ENCODE measurements at places on chromosomes 13 and 19.
A peak's percentile ranks its signal among the peaks of the same experiment; 100 is the strongest.

- DNase-seq: no peak
Observed at GRCh38 chr13:94339116-94339687, 140.3 kb downstream of the DCT start.

- DNase-seq: peak; percentile 26
Observed at GRCh38 chr19:29942404-29943261, 594 bp downstream of the URI1 start.

GRCh38 chr13:41463838-41464602 lies 6.7 kb downstream of the RGCC start:
- DNase-seq: no peak

DNA sequence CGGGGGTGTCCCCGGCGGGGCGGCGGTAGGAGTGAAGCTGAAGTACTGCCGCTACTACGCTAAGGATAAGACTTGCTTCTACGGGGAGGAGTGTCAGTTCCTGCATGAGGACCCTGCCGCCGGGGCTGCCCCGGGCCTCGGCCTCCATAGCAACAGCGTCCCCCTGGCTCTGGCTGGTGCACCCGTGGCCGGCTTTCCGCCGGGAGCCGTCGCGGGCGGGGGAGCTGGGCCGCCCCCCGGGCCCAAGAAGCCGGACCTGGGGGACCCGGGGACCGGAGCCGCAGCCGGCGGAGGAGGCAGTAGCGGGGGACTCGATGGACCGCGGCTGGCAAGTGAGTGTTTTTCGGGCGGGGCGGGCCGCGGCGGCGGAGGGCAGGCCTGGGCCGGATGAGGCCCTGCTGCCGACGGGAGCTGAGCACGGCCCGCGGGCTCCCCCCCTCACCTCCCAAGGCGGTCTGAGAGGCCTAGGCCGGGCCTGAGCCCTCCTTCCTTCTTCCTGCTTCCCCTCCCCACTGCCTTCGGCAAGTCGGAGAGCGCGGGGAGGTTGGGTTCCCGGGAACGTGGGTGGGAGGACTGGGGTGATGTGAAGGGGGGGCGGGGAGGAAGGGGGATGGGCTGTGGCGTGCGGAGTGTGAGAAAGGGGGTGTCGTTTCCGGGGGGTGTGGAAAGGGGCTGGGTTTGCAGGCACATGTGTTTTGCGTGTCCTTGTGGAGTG lies 568 bp downstream of the PAN3 start:
- DNase-seq: peak; percentile 78

DNA sequence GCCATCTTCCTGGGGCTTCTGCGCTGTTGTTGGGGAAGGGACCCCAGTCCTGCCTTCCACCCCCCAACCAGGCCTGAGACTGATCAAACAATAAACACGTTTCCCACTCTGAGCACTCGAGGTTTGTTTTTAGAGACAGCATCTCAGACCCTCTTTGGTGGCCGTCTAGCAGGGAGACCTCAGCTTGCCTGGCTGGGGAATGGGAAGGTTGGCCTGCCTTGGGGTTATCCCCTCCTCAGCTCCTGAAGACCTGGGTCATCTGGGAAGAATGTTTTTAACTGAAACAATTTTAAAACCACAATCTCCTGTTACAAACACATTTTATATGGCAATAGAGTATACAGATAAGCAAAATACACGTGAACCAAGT lies 2.0 kb downstream of the ZNF581 start:
- no peak for DNase-seq

- DNase-seq: no peak
Observed at GRCh38 chr19:44190020-44190419, 22.3 kb upstream of the ZNF227 start.

- no peak for DNase-seq
Observed at GRCh38 chr13:41327994-41328790, 17.1 kb downstream of the NAA16 start.

DNA sequence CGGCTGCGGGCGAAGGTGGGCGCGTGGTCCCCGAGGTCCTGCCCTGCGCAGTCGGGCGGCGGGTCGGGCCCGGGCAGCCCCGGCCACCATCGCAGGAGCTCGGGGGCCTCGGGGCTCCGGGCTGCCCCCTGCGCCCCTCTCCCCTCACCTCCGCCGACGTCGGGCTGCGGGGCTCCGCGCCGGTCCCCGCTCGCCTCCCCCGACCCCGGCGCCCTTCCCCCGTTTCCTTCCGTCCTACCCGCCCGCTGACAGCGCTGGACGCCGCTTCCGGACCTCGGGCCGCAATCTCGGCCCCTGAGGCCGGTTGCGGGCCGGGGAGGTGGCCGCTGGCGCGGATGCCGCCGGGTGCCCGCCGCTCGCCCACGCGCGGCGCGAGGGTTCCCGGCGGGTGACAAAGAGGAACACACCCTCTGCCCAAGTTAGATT lies 720 bp downstream of the FARP1 start:
- no peak for DNase-seq

DNA sequence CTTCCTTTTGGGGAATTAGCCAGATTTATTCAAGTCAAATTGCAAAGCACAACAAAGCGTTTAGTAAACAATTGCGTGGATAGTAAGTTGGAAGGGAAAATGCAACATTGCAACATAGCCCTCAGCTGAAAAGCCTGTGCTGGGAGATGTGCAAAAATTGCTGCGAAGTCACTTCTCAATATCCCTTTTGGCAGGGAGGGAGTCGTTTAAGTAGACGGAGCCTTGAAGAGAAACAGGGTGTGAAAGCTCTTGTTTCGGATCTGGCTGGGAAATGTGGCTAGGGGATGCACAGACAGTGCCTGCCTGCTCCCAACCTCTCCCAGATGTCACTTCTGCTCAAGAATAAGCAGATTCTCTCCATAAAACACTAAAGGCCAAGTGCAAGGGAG lies 56.8 kb downstream of the SLC7A1 start:
- DNase-seq: no peak

DNA sequence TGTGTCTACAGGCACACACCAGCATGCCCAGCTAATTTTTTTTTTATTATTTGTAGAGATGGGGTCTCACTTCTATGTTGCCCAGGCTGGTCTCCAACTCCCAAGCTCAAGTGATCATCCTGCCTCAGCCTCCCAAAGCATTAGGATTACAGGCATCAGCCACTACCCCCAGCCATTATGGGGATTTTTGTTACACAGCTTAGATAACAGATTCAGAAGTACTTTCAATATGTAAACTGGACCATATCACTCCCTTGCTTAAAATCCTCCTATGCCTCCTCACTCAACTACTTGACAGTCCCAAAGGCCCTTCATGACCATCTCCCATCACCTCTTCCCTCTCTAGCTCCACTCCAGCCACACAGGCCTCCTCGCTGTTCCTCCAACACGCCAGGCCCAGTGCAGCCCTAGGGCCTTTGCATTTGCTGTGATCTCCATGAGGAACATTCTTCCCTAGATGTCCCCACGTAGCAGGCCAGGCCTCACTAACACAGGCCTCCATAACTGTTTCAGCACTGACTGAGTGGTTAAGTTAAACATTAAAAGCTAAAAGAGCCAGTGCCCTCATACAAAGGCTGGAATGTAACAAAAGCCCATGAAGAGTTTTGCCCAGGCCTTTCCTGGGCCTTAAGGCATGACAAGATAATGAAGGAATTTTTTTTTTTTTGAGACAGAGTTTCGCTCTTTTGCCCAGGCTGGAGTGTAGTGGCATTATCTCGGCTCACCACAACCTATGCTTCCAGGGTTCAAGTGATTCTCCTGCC lies 2.5 kb downstream of the DOHH start:
- no peak for DNase-seq

GRCh38 chr19:19461306-19461670 lies 54.1 kb downstream of the TSSK6 start:
- DNase-seq: no peak

GRCh38 chr13:100563779-100564178 lies 24.8 kb downstream of the GGACT start:
- DNase-seq: no peak

- no peak for DNase-seq
Observed at GRCh38 chr13:22032905-22033304, 362.0 kb downstream of the FGF9 start.

DNA sequence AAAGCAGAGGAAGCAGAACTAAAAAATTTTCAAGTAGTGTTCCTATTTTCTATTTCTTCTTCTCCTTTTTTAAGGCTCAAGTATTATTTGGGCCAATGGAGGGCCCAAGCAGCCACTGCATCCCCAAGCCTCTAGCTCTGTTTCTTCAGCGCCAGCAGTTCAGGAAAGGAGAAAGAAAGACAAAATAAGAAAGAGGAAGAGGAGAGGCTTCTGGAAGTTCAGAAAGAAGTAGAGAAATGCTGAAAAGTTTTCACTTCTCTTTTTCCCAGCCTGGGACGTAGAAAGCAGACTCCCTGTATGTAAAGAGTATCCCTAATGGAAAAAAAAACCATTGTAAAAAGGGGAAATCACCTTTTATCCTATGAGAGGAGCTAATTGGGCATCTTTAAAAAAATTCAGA lies 165.5 kb upstream of the KLF12 start:
- no peak for DNase-seq
